ENCODE measurements at places on chromosomes 4 and X. TPM values are rescaled to one million over a fixed set of nuclear protein-coding genes. Genes with fewer than 3 reads are reported as not detected.

The ELMOD2 gene
- 46.9 TPM for total RNA-seq

The CYTL1 gene
- total RNA-seq: 0.50 TPM

The VSIG4 gene
- 383 TPM for total RNA-seq

The DACH2 gene
- total RNA-seq: not detected

DNA sequence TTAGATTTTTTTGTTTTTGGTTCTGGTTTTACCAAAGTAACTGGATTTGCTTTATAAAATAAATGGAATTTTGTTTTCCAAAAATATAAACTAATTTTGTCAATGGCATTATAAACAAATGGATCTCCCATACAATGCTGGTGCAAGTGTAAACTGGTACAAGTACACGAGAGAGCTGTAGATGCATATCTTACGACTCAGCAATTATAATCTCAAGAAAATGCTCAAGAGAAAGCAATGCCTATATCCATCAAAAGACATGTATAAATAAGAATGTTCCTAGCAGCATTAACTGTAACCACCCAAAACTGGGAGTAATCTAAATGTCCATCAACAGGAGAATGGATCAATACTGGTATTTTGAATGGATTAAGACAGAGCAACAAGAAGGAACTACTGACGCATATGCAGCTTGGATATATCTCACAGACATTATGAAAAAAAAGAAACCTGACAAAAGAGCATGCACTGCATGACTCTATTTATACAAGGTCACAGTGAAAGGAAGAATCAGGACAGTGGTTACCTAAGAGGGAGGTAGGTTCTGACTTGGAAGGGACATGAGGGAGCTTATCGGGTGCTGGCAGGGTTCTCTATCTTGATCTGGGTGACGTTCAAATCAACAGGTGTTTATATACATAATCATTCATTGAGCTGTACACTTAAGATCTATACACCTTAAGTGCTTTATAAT lies 9.5 kb downstream of the ADH5 start:
- H3K4me1 ChIP-seq: no peaks in the 10 kb centered on the region
- no peaks in the 10 kb centered on the region for H3K27me3 ChIP-seq
- H3K4me3 ChIP-seq: no peak overlapping the region
- H3K36me3 ChIP-seq: no peaks in the 10 kb centered on the region

DNA sequence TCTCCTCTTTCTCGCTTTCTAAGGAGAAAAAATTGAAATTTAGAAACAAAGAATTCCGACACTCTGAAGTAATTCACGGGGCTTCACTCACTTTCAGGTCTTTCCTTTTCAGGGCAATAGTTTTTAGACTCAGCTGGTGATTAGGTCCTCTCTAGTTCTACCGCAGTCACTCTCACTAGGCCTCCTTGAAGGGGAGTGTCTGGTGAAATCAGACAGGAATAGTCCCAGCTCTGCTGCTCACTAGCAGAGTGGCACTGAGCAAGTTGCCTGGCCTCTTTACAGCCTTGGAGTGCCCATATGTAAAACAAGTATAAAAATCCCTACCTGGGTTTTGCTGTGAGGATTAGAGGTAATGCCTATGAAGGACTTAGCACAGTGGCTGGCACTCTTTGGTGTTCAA lies 64.1 kb downstream of the NEUROG2 start:
- no peak overlapping the region for H3K27ac ChIP-seq
- H3K4me3 ChIP-seq: no peak overlapping the region
- H3K27me3 ChIP-seq: no peaks in the 10 kb centered on the region
- H3K36me3 ChIP-seq: no peaks in the 10 kb centered on the region
- DNase-seq: no peak

GRCh38 chr4:56434599-56435139 lies 746 bp downstream of the PPAT start:
- peak; percentile 59 for DNase-seq
- peak overlapping the region; percentile 62 for H3K4me3 ChIP-seq
- peaks cover 11% of the 10 kb centered on the region for H3K4me1 ChIP-seq
- peak overlapping the region; percentile 11 for H3K27ac ChIP-seq

GRCh38 chrX:37349221-37350033 lies at the start of gene PRRG1:
TSS of gene PRRG1 (plus strand) at chrX:37349364. CDS start at chrX:37406250, 56,886 bp downstream.
- no peaks in the 10 kb centered on the region for H3K4me1 ChIP-seq
- H3K4me3 ChIP-seq: no peak within 1 kb of the TSS
- H3K36me3 ChIP-seq: no peaks in the 10 kb centered on the region

DNA sequence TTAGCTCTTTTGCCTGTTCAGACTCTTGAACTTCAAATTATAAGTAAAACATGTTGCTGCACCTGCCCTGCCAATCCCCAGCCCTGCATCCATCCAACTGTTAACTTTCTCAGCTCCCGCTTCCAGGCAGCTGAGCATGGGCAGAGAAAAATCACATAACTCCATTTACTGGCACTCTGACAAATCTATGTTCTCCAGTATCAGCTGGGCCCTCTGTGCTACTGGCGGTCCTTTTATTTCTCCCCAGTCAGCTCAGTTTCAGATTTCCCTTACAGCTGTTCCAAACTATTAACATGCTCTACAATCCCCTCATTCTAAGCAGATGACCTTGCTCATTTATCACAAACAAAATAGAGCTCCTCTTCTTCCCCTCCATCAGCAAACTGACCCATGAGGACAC lies 240.4 kb upstream of the TET2 start:
- no peaks in the 10 kb centered on the region for H3K27me3 ChIP-seq
- H3K4me1 ChIP-seq: no peaks in the 10 kb centered on the region
- no peaks in the 10 kb centered on the region for H3K36me3 ChIP-seq
- no peak overlapping the region for H3K4me3 ChIP-seq
- no peak for DNase-seq

GRCh38 chr4:65126200-65126599 lies 544.1 kb downstream of the EPHA5 start:
- no peaks in the 10 kb centered on the region for H3K4me1 ChIP-seq
- H3K4me3 ChIP-seq: no peak overlapping the region
- no peaks in the 10 kb centered on the region for H3K27me3 ChIP-seq

- H3K27me3 ChIP-seq: no peaks in the 10 kb centered on the region
- no peak for DNase-seq
- H3K36me3 ChIP-seq: no peaks in the 10 kb centered on the region
- peak overlapping the region; percentile 70 for H3K27ac ChIP-seq
- no peak overlapping the region for H3K4me3 ChIP-seq
Observed at GRCh38 chr4:124061413-124061812, 651.1 kb downstream of the ANKRD50 start.

GRCh38 chrX:116872931-116873330 lies 410.2 kb upstream of the CT83 start:
- no peak for DNase-seq
- H3K36me3 ChIP-seq: no peaks in the 10 kb centered on the region
- no peaks in the 10 kb centered on the region for H3K27me3 ChIP-seq
- no peaks in the 10 kb centered on the region for H3K4me1 ChIP-seq

DNA sequence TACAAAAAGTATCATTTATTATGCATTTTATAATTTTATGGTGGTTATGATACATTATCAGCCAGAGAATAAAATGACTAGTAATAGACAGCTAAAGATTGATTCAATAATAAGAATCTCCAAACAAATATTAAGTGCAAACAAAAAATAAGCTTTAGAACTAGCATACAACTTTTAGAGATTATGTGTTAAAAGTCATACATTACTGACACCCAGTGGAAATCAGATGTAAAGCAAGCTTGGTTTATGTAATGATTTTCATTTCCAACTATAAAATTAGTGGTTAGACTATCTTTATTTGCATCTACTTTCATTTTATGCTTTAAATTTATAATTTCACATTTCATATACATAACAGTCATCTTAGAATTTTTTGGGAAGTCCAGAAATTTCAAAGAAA lies 57.7 kb downstream of the IL13RA2 start:
- DNase-seq: no peak
- no peaks in the 10 kb centered on the region for H3K36me3 ChIP-seq
- H3K27ac ChIP-seq: no peak overlapping the region
- H3K27me3 ChIP-seq: no peaks in the 10 kb centered on the region

DNA sequence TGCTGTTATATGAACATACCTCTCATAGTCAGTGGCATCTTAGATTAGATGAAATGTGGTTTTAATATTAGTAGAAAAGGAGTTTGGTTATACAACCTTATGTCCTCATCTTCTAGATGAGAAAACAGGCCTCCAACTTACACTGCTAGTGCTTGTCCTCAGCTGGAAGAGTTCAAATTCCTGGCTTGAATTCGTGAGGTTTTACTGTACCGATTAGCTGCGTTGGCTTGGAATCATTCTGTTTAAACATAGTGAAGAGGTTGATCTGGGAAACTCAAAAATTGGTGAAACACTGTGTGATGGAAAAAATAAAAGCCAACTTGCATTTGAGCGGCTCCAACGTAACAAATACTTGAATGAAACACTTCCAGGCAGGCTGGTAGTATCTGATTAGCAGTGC lies 81.0 kb downstream of the LNX1 start:
- H3K36me3 ChIP-seq: no peaks in the 10 kb centered on the region
- no peak overlapping the region for H3K4me3 ChIP-seq
- no peaks in the 10 kb centered on the region for H3K27me3 ChIP-seq
- H3K27ac ChIP-seq: no peak overlapping the region
- H3K4me1 ChIP-seq: no peaks in the 10 kb centered on the region

GRCh38 chrX:72095370-72095769 lies 36.3 kb downstream of the RTL5 start:
- peaks cover 5% of the 10 kb centered on the region for H3K27me3 ChIP-seq
- H3K4me3 ChIP-seq: no peak overlapping the region
- no peak for DNase-seq
- no peaks in the 10 kb centered on the region for H3K36me3 ChIP-seq

GRCh38 chr4:173360587-173361221 lies 10.1 kb upstream of the SAP30 start:
- no peak overlapping the region for H3K27ac ChIP-seq
- H3K4me3 ChIP-seq: no peak overlapping the region
- no peak for DNase-seq
- no peaks in the 10 kb centered on the region for H3K36me3 ChIP-seq

DNA sequence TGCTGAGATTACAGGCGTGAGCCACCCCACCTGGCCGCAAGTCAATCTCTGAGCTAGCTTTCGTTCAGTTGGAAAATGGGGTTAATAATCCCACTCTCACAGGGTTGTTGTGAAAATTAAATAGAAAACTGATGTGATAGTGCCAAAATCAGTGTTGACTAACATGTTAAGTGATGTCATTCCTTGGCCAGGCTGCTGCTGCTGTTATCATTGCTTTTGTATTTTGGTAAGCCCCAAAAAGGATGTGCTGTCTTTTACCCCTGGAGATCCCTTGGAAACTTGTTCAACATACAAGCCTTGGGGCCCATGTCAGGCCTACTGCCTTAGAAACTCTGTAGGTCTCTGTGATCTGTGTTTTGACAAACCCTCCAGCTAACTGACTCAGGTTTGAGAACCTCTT lies 106.3 kb downstream of the AFF1 start:
- no peak overlapping the region for H3K4me3 ChIP-seq
- DNase-seq: peak; percentile 46
- peaks cover 70% of the 10 kb centered on the region for H3K4me1 ChIP-seq
- no peak overlapping the region for H3K27ac ChIP-seq
- no peaks in the 10 kb centered on the region for H3K27me3 ChIP-seq
- H3K36me3 ChIP-seq: no peaks in the 10 kb centered on the region

DNA sequence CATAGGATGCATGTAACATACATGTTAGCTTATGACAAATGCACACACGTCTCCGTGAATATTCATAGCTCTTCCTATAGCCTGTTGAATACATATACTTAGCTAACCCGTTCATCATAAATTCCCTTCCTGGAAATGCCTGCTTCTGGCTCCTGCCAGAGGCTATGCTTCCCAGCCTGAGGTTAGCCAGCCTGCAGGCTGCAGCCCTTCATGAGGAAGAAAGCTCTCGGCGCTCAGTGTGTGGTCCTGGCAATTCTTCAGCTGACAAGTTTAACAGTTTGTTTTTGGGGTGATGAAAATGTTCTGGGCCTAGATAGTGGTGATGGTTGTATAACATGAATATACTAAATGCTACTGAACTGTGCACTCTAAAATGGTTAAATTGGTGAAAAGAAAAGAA lies 48.8 kb upstream of the MAN2B2 start:
- H3K36me3 ChIP-seq: no peaks in the 10 kb centered on the region
- no peak overlapping the region for H3K27ac ChIP-seq

DNA sequence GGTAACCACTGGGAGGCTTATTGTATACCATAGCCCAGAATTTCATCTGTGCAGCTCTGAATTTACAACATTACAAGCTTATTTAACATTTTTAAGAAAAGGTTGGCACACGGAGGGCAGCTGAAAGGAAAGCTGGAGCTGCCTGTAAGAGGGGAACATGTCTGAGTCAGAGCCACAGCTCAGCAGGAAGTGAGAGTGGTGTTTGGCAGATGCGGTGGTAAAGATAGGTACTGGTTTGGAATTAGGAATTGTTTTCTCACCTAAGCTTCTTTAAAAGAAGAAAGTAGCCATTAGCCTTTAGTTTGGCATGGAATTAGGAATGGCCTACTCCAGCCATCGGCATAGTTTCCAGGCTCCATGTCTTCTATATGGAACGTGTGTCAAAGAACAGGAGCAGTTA lies 172.5 kb upstream of the ANXA3 start:
- H3K4me1 ChIP-seq: no peaks in the 10 kb centered on the region
- H3K36me3 ChIP-seq: no peaks in the 10 kb centered on the region
- no peaks in the 10 kb centered on the region for H3K27me3 ChIP-seq
- no peak overlapping the region for H3K4me3 ChIP-seq
- no peak overlapping the region for H3K27ac ChIP-seq
- DNase-seq: no peak

GRCh38 chrX:1581132-1581531 lies 10.3 kb upstream of the AKAP17A start:
- no peak overlapping the region for H3K4me3 ChIP-seq
- H3K36me3 ChIP-seq: no peaks in the 10 kb centered on the region

DNA sequence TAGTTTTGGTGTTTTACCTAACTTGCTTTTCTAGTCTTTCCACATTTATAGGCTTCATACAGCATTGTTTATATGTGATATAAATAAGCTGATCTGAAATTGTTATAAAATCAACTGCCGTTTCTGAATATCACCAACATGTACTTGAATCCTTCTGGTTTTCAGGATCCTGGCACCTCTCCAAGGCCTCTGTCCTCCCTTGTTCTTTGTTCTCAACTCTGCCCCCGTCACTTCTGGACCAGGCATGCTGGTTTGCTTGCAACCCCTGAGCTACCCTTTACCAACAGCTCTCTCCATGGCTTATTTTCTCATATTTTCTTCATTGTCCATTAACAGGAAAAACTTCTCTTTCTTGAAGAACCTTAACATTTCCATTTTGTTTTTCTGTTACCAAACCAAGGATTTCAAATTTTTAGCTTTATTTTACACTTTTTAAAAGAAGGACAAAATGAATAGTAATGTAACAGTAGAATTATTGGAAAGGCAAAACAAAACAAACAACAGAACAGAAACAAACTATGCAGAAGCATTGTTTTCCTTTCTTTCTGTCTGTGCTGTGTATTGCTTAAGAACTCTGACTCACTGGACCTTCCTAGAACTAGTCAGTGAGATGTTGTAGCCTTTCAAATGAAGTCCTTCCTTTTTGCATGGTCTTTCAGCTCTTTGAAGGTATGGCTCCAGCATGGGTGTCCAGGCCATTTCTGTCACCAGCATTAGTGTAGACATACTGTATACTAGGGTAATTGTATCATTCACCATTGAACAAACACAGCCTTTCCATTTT lies 44.8 kb downstream of the BANK1 start:
- no peaks in the 10 kb centered on the region for H3K36me3 ChIP-seq
- DNase-seq: peak; percentile 68
- no peaks in the 10 kb centered on the region for H3K27me3 ChIP-seq
- H3K27ac ChIP-seq: no peak overlapping the region

GRCh38 chrX:137031039-137031438 lies 2.8 kb downstream of the GPR101 start:
- peaks cover 48% of the 10 kb centered on the region for H3K27me3 ChIP-seq
- no peaks in the 10 kb centered on the region for H3K36me3 ChIP-seq
- no peak overlapping the region for H3K4me3 ChIP-seq
- H3K4me1 ChIP-seq: no peaks in the 10 kb centered on the region
- H3K27ac ChIP-seq: no peak overlapping the region
